D721Med (cell line): ENCODE measurements at places on chromosomes 3 and 15.

GRCh38 chr3:136396916-136397315, 146.8 kb downstream of the PCCB start:
- DNase-seq = no peak

- no peak for DNase-seq
Measured at GRCh38 chr15:85499371-85499887, 119.0 kb downstream of the AKAP13 start.

- DNase-seq = no peak
Measured at GRCh38 chr3:15451216-15452113, 24.1 kb downstream of the EAF1 start.

- no peak for DNase-seq
Measured at GRCh38 chr3:16790432-16791400, 94.0 kb upstream of the PLCL2 start.

GRCh38 chr3:37210230-37210629, 35.8 kb upstream of the LRRFIP2 start:
- DNase-seq = no peak

DNA sequence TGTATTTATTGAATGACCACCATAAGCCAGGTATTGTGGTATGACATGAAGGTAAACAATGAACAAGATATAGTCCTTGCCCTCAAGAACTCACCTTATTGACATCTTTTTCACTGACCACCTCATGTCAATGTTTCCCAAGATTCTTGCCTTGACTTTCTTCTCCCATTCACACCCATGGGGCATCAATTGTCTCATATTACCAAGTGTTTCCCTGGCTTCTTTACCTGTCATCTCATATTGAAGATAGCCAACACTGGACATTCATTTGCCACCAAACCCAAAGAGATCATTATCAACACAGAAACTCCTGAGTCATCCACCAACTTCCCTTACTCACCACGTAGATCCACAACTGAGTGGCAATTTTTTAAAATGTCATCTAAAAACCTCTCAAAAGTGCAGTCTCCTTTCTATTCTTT, 2.2 kb downstream of the EFHB start:
- DNase-seq = no peak

GRCh38 chr3:5016211-5017161, 37.2 kb downstream of the BHLHE40 start:
- DNase-seq = no peak

DNA sequence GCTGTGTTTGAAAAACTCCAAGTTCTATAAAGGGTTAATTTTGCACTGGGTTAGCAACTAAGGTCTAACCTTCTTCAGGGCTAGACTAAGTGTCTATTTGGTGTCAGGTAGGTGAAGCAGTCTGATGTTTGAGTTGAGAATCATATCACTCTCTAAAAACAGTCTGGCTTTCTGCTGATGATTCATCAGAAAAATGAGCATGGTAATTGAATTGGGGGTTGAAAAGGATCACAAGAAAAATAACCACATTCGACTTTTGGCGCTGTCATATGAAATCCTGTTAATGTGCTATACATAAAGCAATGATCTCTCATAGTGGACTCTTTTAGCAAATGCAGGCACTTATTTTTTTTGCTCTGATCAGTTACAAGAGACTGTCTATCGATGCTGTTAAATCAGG, 242.2 kb upstream of the AZI2 start:
- no peak for DNase-seq

DNA sequence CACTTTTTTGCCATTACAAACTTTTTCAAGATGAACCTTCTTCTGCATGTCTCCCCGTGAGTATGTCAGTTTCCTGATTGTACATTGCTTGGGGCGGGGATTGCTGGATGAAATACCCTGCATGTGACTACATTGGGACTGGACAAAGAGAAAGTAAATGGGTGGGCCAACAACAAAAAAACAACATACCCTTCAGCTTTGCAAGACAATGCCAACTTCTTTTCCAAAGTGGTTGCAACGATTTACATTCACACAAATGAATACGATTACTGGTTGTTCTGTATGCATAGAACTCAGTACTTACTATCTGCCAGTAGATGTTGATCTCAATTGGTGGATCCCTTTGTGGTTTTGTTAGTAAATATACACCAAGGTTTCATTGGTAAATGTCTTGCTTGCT, 908.4 kb downstream of the AGBL1 start:
- DNase-seq = no peak

DNA sequence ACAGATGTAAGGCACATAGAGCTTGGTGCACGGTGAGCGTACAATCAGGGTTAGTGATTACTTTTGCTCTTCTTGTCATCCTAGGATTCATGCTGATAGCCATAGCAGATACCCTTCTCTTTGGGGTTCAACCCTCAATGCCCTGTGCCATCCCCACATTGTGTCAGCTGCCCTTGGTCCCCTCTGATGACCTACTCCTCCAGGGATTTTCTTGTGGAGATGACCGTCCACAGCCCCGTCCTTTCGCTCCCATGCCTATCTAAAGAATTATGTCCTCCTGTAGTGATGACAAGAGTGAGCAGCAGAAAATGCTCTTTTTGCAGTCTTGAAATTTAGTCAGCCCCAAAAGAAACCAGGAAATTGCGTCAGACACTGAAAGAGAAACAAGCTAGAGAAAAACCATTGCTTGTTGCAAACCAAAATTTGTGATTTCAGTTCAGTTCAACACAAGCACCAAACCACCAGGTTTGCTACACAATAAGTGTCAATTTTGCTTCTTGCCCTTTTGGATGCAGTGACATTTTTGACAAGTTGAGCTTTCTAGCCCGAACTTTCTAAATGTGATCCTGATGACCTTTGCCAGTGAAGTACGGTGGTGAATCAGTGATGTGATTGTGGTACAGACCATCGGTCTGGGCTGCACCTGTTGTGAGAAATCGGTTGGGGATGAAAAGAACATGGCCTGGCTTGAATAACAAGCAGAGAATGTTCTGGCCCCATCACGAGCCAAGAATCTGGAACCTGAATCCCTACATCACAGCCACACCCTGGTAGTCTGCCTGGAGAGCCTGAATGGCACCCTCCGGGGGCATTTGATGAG, 41.3 kb downstream of the CMTM7 start:
- DNase-seq = no peak

DNA sequence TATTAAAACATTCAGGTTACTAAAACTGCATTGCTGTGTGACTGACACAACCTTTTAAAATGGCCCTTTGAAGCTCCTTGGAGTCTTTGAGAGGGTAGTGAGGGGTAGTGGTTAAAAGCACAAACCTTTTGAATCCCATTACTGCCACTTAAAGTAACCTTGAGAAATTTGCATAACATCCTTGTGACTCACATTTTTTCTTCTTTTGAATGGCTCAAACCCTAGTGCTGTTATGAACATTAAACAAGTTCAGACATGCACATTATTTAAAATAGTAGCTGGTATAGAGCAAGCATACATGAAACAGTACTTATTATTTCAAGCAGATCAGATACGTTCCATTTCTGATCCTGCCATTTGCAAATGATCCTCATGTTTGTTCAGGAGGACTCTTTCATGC, 3.7 kb upstream of the CLDN1 start:
- DNase-seq = no peak

- DNase-seq = no peak
Measured at GRCh38 chr3:113242096-113242581, 30.8 kb downstream of the BOC start.

- DNase-seq = no peak
Measured at GRCh38 chr15:51377038-51377786, 35.8 kb downstream of the GLDN start.

GRCh38 chr15:24772266-24772665, 96.7 kb downstream of the NPAP1 start:
- no peak for DNase-seq

DNA sequence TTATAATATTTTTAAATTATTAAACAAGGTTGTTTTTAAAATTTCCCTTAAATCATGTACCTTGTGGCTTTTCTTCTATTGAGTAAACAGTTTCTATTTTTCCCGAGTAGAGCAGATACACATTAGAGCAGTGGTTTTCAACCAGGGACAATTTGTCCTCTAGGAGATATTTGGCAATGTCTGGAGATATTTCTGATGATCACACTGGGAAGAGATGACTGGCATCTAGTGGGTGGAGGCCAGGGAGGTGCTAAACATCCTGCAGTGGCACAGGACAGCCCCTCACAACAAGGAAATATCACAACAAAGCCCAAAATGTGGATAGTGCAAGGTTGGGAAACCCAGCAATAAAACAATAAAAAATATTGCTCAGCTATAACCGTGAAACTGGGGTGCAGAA, 113.0 kb upstream of the PTPRG start:
- DNase-seq = no peak

GRCh38 chr15:45333550-45333949, 44.8 kb downstream of the GATM start:
- no peak for DNase-seq

DNA sequence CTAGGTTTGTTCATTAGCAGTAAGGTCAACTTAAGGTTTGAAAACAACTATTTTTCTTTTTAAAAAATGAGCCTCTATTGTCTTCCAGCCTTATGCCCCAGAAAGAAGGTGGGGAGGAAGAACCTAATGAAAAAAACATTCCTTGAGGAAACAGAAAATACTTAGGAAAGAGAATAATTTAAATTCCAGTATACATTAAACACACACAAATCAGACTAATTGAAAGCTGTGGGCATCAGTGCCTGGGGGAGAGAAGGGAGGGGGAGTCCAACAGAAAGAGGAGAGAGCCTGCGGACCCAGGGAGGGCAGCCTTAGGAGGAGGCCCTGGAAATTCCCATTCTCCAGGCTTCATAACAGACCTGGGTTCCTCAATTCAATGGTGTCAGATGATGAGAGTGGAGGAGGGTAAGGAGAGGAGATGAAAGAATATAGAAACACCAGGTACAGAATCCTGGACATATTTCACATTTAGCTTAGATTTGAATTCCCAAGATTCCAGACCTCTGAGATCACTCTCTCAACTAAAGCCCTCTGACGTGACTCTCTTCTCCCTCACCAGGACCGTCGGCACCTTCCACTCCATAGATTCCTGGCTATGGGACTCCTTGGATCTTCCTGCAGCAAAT, 320.5 kb upstream of the UMPS start:
- no peak for DNase-seq

GRCh38 chr3:39809995-39810595, 686 bp downstream of the MYRIP start:
- no peak for DNase-seq

DNA sequence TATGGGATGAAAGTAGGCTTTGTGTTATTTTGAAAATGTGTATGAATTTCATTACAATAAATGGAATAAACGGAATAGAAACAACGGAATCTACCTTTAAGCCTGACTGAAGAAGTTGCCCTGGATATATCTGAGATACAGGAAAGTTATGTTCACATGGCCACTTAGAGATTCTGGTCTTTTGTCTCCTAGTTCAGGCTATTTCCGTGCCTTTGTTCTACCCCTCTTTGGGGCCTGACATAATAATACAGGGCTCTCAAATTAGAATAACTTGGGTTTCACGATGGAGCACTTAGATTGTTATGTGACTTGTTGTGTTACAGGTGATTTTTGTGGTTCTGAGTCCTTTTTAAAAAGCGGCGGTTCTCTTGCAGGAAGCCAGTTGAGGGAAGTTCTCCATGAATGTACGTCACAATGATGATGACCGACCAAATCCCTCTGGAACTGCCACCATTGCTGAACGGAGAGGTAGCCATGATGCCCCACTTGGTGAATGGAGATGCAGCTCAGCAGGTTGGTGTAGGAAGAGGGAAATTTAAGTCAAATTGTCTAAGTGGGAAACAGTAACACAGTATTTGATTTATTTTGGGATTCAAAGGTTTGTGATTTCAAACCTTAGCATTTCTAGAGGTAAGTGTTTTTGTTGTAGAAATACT, 72.8 kb downstream of the FNDC3B start:
- no peak for DNase-seq

DNA sequence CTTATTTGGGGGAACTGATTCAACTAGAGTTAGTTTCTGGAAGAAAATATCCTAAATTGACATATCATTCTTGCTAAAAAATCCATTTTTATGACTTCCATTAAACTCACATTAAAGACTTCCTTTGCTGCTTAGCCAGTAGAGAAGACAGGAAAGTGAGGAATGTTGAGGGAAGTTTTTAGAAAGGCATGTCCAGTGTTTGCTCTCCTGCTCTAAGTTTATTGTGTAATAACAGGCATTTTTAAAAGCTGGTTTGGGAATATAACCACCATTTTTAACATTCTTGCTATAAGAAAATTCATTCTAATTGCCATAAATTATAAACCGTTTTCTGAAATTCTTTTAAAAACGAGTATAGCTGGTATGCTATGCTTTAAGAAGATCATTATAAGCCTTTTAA, 428.0 kb downstream of the RAP2B start:
- no peak for DNase-seq
